ENCODE measurements at places on chromosomes 2 and 18. TPM values are rescaled to one million over a fixed set of nuclear protein-coding genes. Genes with fewer than 3 reads are reported as not detected.
A peak's percentile ranks its signal among the peaks of the same experiment; 100 is the strongest.

GRCh38 chr18:10660179-10660884 lies 134.5 kb downstream of the NAPG start:
- no peaks in the 10 kb centered on the region for H3K36me3 ChIP-seq
- DNase-seq: no peak
- H3K4me3 ChIP-seq: no peak overlapping the region
- no peaks in the 10 kb centered on the region for H3K4me1 ChIP-seq
- no peak overlapping the region for H3K27ac ChIP-seq

- H3K27me3 ChIP-seq: peaks cover 41% of the 10 kb centered on the region
- H3K4me1 ChIP-seq: peaks cover 48% of the 10 kb centered on the region
- H3K4me3 ChIP-seq: no peak overlapping the region
These were observed 3.1 kb downstream of the WNT10A start for GRCh38 chr2:218883491-218884490.

DNA sequence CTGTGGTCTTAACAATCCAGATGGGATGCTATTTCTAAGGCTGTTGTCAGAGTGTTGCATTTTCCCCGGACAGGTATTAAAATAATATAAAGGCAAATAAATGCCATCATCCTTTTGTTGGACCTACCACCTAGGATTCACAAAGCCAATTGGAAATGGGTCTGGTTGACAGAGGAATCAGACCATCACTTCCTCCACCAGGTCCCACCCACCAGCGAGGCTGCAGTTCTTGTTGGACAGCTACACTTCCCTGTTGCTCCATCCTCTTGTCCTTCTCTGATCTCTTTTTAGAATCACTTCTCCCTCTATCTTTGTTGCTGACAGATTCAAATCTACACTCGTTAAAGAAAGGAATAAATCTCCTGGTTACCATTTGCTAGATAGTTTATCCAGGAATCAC lies 1.1 kb downstream of the TMEM169 start:
- H3K27ac ChIP-seq: peak overlapping the region; percentile 88
- DNase-seq: peak; percentile 62
- peak overlapping the region; percentile 72 for H3K4me3 ChIP-seq
- H3K36me3 ChIP-seq: no peaks in the 10 kb centered on the region

DNA sequence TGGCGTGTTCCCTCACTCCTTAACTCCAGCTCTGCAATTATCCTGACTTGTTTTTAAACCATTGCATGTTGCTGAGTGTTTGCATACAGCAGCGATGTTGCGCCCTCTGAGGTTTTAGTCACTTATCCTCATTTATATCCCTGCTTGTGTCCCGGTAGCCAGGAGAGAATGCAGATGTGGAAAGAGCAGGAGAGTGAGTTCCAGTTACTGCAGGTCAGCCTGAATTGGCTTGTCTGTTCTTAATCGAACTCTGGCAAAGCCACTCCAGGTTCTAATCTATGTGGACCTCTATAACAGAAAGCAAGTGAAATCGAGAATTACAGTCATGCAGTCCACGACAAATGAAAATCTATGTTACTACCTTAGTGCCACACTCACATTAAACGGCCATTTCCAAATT lies 295.1 kb upstream of the REV1 start:
- H3K4me1 ChIP-seq: no peaks in the 10 kb centered on the region
- no peaks in the 10 kb centered on the region for H3K27me3 ChIP-seq
- no peak overlapping the region for H3K4me3 ChIP-seq
- no peak overlapping the region for H3K27ac ChIP-seq
- no peak for DNase-seq

GRCh38 chr2:175187378-175187777 lies 5.9 kb upstream of the ATP5MC3 start:
- no peaks in the 10 kb centered on the region for H3K27me3 ChIP-seq
- H3K27ac ChIP-seq: no peak overlapping the region
- no peaks in the 10 kb centered on the region for H3K36me3 ChIP-seq
- H3K4me3 ChIP-seq: no peak overlapping the region
- H3K4me1 ChIP-seq: no peaks in the 10 kb centered on the region

The SNORC gene
- polyA plus RNA-seq: 1.3 TPM
